ENCODE measurements at places on chromosomes 16 and 17. TPM values are rescaled to one million over a fixed set of nuclear protein-coding genes. Genes with fewer than 3 reads are reported as not detected.

- no peak overlapping the region for H3K4me3 ChIP-seq
- peaks cover 13% of the 10 kb centered on the region for H3K36me3 ChIP-seq
- DNase-seq: no peak
- H3K4me1 ChIP-seq: peaks cover 11% of the 10 kb centered on the region
- no peaks in the 10 kb centered on the region for H3K27me3 ChIP-seq
Measured at GRCh38 chr17:57447357-57447989, 191.2 kb downstream of the MSI2 start.

DNA sequence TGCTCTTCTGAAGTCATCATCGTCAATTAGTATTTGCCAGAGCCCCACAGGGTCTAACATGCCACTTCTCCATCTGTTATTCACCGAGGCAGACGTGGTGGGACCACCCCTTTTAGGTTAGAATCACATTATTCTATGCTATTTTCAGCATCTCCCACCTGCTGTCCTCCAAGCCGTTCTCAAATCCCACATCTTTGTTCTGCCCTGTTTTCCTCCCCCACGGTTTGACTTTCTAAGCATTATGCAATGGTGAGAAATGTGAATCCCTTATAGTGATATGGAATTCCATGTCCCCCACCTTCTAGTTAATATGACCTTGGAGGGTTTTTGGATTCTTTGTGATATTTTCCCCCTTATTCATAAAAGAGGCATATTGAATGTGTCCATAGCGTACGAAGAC lies 634.1 kb upstream of the RBFOX1 start:
- H3K4me1 ChIP-seq: no peaks in the 10 kb centered on the region
- DNase-seq: no peak
- no peaks in the 10 kb centered on the region for H3K36me3 ChIP-seq
- no peak overlapping the region for H3K4me3 ChIP-seq
- no peak overlapping the region for H3K27ac ChIP-seq

DNA sequence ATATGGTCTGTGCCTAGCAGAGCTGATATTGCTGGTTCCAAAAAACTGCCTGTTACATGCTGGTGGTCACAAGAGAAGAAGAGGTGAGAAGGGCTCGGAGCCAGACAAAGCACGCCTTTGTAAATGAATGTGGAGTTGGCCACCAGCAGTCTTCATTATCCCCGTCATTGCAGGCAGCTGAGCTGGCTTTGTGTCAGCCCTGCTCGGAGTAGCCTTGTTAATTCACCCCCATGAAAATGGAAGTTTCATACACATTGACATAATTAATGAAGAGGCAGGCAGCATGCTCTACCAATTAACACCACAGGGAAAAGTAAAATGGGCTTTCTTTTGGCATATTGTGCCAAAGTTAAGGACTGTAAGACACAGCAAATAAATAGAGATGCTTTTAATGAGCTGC lies 113.7 kb upstream of the RBFOX1 start:
- no peaks in the 10 kb centered on the region for H3K36me3 ChIP-seq
- no peak overlapping the region for H3K27ac ChIP-seq
- no peaks in the 10 kb centered on the region for H3K27me3 ChIP-seq
- no peaks in the 10 kb centered on the region for H3K4me1 ChIP-seq

The APOBR gene
- 0.10 TPM for total RNA-seq

DNA sequence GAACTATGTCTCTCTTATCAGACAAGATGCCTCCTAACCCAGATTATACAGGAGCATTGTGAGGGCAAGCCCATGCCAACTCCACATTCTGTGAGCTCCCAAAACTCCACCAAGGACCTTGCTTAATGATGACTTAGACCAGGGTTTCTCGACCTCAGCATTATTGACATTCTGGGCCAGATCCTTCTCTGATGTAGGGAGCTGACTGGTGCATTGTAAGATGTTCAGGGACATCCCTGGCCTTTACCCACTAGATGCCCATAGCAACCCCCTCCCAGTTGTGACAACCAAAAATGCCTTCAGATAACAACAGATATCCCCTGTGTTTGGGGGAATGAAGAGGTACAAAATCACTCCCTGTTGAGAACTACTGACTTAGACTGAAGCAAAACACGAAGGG lies 43.6 kb downstream of the HOXB1 start:
- no peak for DNase-seq
- H3K4me1 ChIP-seq: peaks cover 29% of the 10 kb centered on the region
- no peaks in the 10 kb centered on the region for H3K27me3 ChIP-seq
- no peaks in the 10 kb centered on the region for H3K36me3 ChIP-seq
- H3K27ac ChIP-seq: peak overlapping the region; percentile 44

The ICAM2 gene
- total RNA-seq: not detected

GRCh38 chr16:59260892-59261291 lies 526.8 kb upstream of the GOT2 start:
- H3K4me1 ChIP-seq: no peaks in the 10 kb centered on the region
- no peak overlapping the region for H3K27ac ChIP-seq
- H3K4me3 ChIP-seq: no peak overlapping the region
- H3K36me3 ChIP-seq: no peaks in the 10 kb centered on the region

All from MCF 10A (cell line).